Activated CD4-positive, alpha-beta T cell treated with anti-CD3 and anti-CD28 coated beads, Interleukin-2, amount 50 U/mL, for 24 hours (primary cell): ENCODE measurements at places on chromosomes 2 and 18.
A peak's percentile ranks its signal among the peaks of the same experiment; 100 is the strongest.

GRCh38 chr2:48423376-48423775, 106.6 kb upstream of the STON1 start:
- DNase-seq: no peak

DNA sequence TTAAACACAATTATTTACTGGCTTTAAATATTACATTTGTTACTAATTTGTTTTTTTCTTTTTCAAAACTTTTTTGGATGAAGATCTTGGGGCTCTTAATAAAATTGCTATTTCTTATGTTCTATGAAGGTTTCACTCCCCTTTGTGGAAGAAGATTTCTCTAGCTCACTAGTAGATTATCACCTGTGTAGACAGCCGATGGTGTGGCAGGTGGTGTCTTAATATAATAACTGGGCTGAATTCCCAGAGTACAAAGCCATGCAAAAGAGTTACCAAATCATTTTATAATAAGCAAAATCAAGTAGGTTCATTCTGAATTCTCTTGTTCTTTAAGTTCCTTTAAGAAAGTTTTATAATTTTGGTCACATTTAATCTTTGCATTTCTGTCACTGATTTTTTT, 233.7 kb downstream of the CCDC102B start:
- no peak for DNase-seq

DNA sequence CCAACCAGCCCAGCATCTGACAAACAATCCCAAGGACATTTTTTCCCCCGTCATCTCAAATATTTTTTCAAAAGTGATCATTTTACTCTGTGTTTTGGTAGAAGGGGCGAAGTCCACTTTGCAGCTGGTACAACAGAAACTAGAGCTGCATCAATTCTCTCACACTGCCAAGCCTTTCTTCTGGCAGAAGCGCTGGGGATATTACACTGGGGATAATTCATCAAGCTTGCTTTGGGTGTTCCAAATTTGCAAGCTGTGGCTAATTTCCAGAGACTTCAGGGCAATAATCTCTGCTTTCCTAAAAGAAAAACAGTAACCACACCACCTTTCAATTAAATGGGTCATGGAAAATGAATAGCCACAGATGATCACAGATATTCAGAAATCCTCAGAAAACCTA, 238.3 kb downstream of the SLC8A1 start:
- DNase-seq: no peak

DNA sequence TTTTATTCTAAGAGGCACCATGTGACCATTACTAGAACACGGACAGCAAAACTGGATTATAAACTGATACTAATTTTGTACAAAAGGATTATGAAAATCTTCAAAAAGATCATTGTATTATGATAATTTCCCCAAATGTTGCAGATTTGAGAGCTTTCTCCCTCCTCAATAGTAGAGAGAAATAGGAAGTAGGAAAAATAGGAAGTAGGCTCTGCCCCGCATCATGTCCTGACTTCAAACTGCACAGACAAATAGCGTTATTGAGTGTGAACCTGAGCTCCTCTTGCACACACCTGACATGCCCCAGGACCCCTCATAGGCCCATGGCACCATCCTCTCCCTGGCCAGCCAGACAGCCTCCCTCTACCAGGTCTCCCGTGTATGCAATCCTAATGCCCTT, 25.4 kb downstream of the CHRNA1 start:
- DNase-seq: no peak

DNA sequence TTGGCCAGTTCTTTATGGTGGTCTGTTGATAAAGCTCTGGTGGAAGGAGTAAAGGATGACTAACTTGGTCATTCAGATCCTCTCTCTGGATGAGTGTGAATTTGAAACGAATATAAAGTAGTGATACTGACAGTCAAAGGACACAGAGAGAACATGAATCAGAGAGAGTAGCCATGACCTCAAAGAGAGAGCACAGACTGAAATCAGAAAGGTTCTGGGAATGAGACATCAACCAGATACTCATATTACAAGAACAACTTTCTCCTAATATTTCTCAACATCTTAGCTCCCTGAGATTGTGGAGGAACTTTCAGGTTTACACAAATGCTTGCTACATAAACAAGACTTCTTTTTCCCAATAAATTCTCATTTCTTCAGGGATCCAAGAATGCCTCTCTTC, 849.1 kb upstream of the CHAC2 start:
- DNase-seq: no peak

- DNase-seq: no peak
Observed at GRCh38 chr18:11956371-11957308, 24.7 kb upstream of the IMPA2 start.

DNA sequence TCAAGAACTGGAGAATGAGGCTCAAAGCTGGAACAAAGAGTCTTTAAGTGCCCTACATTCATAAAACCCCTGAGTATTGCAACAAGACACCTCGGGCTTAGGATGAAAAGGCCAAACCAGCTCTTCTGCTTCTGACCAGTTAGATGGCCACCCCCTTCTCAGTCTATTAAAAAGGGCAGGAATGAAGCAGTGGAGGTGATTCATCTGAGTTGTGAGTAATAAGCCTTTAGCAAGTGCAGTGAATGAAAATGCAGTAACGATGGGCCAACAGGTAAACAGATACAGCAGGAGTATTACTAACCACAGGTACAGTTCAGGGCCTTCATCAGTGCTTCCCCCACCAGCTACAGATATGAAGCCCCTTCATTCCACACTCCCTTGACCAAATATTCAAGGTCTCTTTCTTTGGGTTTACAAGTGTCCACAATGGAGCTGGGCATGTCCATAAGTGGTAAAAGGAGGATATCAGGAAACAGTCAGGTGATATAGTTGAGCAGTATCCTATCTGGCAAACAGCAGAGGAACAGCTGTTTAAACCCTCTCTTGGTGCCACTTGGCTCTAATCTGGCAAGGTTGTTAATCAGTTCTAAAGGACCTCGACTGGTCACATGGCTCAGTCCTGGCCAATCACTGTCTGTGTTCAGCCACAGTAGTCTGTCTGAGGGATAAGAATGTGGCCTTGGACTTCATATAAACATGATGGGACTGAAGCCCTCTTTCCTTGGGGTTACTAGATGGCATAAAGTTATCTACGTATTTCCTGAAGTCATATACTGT, 17.8 kb downstream of the SERPINB13 start:
- no peak for DNase-seq

DNA sequence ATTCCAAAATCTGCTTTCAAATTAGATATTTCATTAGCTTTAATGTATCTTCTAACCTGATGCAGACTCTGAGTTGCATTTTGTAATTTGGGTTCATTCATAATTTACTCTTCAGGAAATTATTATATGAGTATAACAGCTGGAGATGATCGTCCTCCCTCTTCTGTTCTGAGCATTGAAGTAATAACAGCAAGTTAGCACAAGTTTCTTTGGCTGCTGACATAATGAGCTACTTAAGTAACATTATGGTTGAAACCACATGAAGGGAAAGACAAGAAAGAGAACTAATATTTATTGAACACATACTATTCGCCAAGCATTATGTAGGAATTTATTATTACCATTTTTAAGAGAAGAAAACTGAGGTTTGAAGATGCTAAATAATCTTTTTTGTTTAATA, 75.1 kb downstream of the CPO start:
- DNase-seq: no peak

- DNase-seq: no peak
Observed at GRCh38 chr2:191049728-191050639, 36.0 kb upstream of the STAT1 start.

DNA sequence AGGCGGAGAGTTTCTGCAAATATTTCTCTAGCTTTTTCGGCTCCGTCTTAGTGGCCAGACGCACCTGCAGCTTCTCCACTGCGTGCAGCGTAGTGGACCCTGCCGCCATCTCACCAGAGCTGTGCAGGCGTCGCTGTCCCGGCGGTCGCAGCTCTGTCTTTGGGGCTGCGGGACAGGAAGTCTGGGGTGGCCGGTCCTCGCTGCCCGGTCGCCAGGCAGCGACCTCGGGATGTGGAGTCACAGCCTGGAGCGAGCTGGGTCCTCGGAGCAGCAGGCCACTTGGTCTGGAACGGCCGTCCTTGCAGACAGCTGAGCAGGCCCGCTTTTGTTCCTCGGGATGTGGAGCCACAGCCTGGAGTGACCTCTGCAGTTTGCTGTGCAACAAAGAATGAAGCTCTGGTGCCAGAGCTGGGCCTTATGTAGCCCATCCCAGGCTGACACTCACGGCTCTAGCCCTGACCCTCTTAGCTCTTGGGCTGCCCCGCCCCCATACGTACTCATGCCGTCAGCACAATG, at the start of gene ELOA2:
Gene ELOA2 (minus strand): TSS at position 466 of the 516 bp plus-strand sequence. CDS start 357 bp downstream, at position 109.
- no peak for DNase-seq

GRCh38 chr2:119914266-119914665, 98.6 kb upstream of the EPB41L5 start:
- DNase-seq: no peak

- no peak for DNase-seq
Observed at GRCh38 chr2:127422559-127423477, 4.6 kb downstream of the PROC start.

DNA sequence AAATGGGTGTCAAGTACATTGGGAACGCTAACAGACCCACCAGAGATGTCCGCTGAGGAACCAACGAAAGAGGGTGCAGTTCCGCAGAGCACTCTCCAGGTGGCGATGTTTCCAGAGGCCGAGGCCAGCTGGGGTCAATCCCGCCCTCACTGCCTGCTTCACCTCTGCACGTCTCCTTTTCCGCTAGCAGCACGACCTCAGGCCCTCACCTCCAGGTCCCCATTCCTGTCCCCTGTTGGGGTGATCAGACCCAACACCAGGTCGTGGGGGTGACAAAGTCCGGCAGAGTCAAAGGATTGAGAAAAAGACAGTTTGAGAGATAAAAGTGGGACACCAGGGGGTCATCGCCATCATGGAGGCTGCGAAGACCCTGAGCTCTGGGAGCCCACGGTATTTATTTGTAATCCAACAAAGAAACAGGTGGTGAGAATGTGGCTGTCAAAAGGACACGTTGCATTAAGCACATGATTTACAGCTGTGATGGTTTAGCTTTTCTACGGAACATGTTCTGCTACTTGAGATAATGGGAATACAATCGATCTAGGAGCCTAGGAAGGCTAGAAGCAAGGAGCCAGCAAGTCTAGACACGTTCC, 27.3 kb downstream of the ZAP70 start:
- DNase-seq: no peak

DNA sequence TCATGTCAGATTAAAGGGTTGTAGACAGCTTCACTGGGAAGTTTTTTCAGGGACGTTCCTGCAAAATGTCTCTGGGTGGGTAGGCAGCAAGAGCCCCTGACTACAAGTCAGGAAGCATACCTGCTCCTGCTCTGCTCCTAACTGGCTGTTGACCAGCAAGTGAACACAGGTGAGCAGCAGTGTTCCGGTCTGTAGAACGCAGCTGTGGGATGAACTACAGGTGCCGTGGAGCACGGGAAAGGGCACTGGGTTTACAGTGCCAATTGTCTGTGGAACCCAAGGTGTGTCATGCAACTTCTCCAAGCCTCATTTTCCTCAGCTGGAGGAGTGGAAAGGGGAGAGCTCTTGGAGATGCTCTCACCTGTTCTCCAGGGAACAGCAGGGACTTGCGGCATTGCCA, 6.6 kb downstream of the ASB18 start:
- DNase-seq: no peak

DNA sequence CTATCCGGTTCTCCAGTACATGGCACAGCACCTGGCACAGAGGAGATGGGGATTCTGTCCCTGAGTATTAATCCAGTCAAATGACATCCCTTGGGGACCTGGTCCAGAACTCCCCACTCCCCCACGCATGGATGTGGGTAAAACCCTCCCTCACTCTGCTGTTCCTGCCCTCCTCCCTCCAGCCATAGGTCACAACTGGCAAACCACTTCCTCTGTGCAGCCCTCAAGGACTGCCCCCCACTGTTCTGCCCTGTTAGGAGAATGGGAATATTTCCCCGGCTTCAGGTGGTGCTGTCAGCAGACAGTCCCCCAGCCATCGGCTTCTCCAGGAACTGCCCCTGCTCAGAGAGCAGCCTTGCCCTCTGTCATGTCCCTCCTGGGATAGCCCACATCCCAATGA, 1.5 kb upstream of the TFCP2L1 start:
- DNase-seq: no peak

GRCh38 chr2:174670446-174670845, 72.8 kb upstream of the WIPF1 start:
- DNase-seq: no peak

GRCh38 chr2:237289139-237289538, 124.8 kb downstream of the COL6A3 start:
- DNase-seq: no peak

- no peak for DNase-seq
Observed at GRCh38 chr2:239824866-239825704, 200.1 kb downstream of the NDUFA10 start.

DNA sequence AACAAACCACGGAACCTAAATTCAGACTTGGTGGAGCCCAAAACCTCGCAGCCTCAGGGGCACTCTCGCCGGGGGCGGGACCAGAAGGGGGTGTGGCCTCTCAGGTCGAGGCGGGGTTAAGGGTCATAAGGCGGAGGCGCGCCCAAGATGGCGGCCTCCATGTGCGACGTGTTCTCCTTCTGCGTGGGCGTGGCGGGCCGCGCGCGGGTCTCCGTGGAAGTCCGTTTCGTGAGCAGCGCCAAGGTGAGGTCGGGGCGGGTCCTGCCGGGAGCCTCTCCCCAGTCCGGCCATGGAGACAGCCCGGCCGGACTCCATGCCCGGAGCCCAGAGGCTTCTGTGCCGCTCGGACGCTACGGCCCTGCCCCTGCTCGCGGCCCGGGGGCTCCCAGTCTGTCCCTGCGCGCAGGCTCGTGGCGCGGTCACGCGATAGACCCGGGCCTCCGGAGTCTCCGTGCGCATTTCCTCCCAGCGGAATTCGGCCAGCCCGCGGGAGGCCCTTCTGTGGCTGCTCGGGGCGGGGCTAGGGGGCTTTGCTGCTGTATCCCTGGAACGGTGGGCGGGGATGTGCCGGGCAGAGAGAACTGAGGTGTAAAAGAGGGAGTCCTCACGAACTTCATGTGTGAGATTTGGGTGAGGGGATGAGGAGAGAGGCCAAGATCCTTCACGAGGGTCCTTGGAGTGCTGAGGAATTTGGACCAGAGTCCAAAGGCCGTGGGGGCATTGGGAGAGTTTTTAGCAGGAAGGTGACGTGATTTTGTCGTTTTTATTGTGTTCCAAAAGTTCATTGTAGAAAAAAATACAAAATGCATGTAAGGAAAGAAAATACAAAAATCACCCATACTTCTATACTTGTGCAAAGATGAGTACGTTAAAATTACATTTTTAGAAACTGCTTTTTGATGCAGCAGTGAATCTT, at the start of gene SMYD5:
Gene SMYD5 (plus strand): TSS at position 126 of the 916 bp plus-strand sequence. CDS start 22 bp downstream, at position 148.
- DNase-seq: peak; percentile 90

DNA sequence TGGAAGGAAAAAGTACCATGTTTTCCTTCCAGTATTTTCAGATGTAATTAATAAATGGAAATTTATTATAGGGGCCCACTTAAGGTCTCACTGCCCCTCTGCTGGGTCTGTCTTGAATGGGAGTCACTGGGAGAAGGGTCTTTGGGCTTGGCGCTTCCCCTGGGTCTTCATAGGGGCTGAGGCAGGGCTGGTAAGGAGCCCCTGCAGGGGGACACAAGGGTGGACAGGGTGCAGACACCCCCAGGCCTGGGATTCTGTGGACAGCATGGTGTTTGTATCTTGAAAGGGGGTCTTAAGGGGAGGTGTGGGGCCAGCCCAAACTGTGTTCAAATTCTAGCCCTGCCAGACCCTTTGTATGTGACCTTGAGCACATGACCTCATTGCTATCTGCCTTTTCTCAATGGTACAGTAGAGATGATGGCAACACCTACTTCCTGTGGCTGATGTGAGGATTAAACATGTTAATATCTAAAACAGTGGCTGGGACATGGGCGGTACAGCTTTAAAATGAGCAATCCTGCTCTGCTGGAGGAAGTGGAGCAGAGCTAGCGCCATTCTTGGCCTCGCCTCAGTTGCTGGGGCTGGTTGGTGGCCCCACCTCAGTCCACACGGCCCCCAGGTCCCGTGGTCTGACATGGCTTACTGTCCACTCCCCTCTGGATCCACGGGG, 71.6 kb downstream of the GNAL start:
- no peak for DNase-seq
